Progenitor cell of endocrine pancreas (in vitro differentiated cells): ENCODE measurements at places on chromosomes 13 and 19. TPM values are rescaled to one million over a fixed set of nuclear protein-coding genes. Genes with fewer than 3 reads are reported as not detected.

- no peak overlapping the region for H3K27ac ChIP-seq
- H3K36me3 ChIP-seq, result no peaks in the 10 kb centered on the region
- no peaks in the 10 kb centered on the region for H3K27me3 ChIP-seq
- H3K4me3 ChIP-seq, result no peak overlapping the region
- no peak for DNase-seq
Measured at GRCh38 chr13:48908381-48909055, 67.2 kb upstream of the FNDC3A start.

GRCh38 chr13:40389081-40389641, 277.3 kb downstream of the FOXO1 start:
- no peaks in the 10 kb centered on the region for H3K4me1 ChIP-seq
- H3K4me3 ChIP-seq, result no peak overlapping the region
- H3K27me3 ChIP-seq, result peaks cover 10% of the 10 kb centered on the region
- H3K36me3 ChIP-seq, result no peaks in the 10 kb centered on the region
- no peak for DNase-seq

GRCh38 chr13:50577806-50578205, 265.7 kb downstream of the DLEU7 start:
- H3K27me3 ChIP-seq, result peaks cover 4% of the 10 kb centered on the region
- H3K27ac ChIP-seq, result no peak overlapping the region
- no peaks in the 10 kb centered on the region for H3K36me3 ChIP-seq

DNA sequence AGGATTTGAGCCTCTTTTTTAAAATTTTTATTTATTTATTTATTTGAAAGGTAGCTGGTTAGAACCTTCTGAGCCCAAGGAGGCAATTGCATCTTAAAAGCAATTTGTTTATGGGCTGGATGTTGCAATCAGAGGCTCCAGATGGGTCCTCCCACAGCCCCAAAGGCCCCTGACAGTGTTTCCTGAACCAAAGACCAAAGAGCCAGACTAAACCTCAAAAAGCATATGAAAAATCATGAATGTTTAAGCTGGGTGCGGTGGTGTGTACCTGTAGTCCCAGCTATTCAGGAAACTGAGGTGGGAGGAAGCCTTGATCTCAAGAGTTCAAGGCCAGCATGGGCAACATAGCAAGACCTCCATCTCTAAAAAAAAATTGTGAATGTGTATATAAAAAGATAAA, 67.8 kb upstream of the RGCC start:
- H3K36me3 ChIP-seq, result no peaks in the 10 kb centered on the region
- no peaks in the 10 kb centered on the region for H3K4me1 ChIP-seq

DNA sequence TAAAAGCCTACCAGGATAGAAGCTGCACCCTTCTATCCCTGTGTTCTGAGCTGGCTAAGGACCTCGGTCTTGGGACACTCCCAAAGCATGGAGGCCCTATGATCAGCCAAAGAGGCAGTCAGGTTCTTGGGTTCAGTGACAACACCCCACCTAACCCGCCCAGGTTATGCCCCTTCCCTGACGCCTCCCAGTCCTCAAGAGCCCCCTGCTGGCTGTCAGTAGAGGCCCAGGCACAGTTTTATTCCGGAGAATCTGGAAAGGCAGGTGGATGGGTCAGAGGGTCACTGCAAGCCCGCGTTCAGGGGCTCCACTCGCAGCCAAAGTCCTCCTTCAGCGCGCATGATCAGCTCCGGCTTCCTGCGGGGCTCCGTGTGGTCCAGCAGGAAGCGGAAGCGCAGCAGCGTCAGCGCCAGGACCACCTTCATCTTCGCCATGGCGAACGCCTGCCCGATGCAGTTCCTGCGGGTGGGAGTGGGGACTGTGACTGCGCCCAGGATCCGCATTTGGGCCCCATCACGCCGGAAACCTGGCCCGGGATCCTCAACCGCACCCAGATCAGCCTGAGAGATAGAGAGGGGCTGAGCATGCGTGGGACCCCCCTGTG, 22.3 kb downstream of the OR10H3 start:
- no peaks in the 10 kb centered on the region for H3K27me3 ChIP-seq
- no peak overlapping the region for H3K27ac ChIP-seq
- no peak for DNase-seq
- no peak overlapping the region for H3K4me3 ChIP-seq

DNA sequence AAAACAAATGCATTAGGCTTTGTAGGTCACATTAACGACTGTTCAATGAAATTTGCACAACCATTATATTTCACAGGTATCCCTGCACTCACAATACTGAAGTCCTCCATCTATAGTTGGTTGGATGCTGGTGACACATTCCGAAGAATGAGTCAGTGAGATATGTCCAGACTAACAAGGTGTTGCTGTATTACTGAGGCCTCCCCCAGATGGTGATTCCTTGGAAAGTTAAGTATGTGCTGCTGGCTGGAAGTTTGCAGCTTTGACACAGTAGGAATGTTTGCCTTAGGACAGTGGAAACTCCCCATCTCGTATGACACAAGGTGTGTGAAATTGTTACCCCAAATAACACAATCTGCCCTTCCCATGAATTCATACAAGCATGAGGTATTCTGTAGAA, 46.6 kb downstream of the FGF14 start:
- H3K4me3 ChIP-seq, result no peak overlapping the region
- DNase-seq, result no peak
- H3K36me3 ChIP-seq, result no peaks in the 10 kb centered on the region
- no peak overlapping the region for H3K27ac ChIP-seq
- H3K27me3 ChIP-seq, result no peaks in the 10 kb centered on the region

DNA sequence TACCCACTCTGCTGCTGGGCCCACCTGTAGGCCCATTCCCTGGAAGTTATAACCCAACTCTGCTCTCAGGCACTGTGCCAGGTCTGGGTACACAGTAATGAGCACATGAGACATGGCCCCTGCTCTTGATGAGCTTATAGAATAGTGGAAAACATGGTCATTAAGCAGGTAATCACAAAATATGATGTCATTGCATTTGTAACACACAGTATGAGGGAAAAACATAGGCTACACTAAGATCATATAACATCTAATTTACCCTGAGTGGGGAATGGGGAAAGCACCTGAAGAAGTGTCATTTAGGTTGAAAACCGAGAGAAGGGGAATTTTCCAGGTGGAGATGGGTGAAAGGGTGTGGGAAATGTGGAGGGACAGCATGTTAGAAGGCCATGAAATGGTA, 3.9 kb upstream of the CNMD start:
- H3K4me1 ChIP-seq, result peaks cover 2% of the 10 kb centered on the region
- no peak for DNase-seq
- no peak overlapping the region for H3K27ac ChIP-seq
- no peak overlapping the region for H3K4me3 ChIP-seq
- no peaks in the 10 kb centered on the region for H3K36me3 ChIP-seq

Gene EFNB2
- 44.2 and 50.8 TPM in 2 replicates for total RNA-seq

Gene ERICH6B
- total RNA-seq, result not detected in 2 replicates

Gene ZNF296
- 1.1 and 1.3 TPM in 2 replicates for total RNA-seq
